Activated CD4-positive, alpha-beta memory T cell treated with anti-CD3 and anti-CD28 coated beads for 36 hours (primary cell): ENCODE measurements at places on chromosomes 12 and 14. TPM values are rescaled to one million over a fixed set of nuclear protein-coding genes. Genes with fewer than 3 reads are reported as not detected.
A peak's percentile ranks its signal among the peaks of the same experiment; 100 is the strongest.

GRCh38 chr12:114409852-114410600, 4.1 kb upstream of the TBX5 start:
- no peak for DNase-seq
- H3K4me3 ChIP-seq: no peak overlapping the region
- peaks cover 15% of the 10 kb centered on the region for H3K4me1 ChIP-seq
- H3K27me3 ChIP-seq: peaks cover 79% of the 10 kb centered on the region
- H3K27ac ChIP-seq: no peak overlapping the region

DNA sequence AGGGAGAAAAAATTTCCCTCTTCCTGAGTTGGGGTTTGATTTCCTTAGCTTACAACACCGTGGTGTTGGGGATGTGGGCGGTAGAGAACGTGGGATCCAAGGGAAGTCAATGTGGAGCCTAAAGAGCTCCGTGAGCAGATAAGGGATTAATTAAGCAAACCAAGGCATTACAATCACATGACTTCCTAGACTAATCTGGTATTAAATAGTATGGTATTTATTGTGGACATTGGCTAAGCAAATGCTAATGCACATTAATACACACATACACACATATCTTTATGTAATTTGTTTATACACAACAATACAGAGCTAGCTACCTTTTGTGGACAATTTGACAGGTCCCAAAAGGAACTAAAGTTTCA, 791 bp upstream of the RNF41 start:
- DNase-seq: no peak
- H3K4me3 ChIP-seq: peak overlapping the region; percentile 96
- peaks cover 33% of the 10 kb centered on the region for H3K4me1 ChIP-seq
- H3K27me3 ChIP-seq: no peaks in the 10 kb centered on the region

DNA sequence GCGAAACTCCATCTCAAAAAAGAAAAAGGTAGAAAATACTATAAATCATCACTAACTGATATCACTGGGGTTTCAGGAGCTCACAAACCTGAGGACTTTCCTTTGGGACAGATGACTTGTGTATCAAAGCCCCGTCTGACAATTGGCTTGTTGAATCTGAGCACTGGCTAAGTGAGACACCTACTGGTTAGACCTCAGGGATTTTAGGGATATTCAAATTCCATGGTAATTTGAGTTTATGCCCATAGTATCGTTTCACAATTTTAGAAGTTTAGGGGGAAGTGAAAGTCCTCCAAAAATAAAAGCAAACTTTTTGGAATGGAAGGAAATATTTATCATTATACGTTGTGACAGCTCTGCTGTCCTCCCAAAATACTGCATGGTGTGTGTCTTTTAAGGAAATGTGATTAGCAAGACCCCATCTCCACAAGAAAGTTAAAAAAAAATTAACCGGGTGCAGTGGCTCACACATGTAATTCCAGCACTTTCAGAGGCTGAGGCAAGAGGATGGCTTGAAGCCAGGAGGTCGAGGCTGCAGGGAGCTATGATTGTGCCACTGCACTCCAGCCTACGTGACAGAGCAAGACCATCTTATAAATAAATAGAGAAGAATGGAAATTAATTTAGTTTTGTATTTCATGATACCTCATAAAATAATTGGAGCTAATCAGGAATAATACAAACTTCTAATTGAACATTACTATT, 49.2 kb downstream of the FBXL14 start:
- DNase-seq: no peak
- no peaks in the 10 kb centered on the region for H3K4me1 ChIP-seq
- H3K36me3 ChIP-seq: no peaks in the 10 kb centered on the region
- no peak overlapping the region for H3K27ac ChIP-seq
- peaks cover 38% of the 10 kb centered on the region for H3K27me3 ChIP-seq

DNA sequence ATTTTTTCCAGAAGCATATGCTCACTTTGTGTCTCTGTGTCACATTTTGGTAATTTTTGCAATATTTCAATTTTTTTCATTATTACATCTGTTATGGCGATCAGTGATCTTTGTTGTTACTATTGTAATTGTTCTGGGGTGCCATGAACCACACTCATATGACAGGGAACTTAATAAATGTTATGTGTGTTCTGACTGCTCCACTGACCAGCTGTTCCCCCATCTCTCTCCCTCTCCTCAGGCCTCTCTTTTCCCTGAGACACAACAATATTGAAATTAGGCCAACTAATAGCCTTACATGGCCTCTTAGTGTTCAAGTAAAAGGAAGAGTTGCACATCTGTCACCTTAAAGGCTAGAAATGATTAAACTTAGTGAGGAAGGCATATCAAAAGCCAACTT, 46.0 kb downstream of the SCN8A start:
- no peak overlapping the region for H3K4me3 ChIP-seq
- DNase-seq: no peak
- no peak overlapping the region for H3K27ac ChIP-seq
- H3K27me3 ChIP-seq: peaks cover 3% of the 10 kb centered on the region

DNA sequence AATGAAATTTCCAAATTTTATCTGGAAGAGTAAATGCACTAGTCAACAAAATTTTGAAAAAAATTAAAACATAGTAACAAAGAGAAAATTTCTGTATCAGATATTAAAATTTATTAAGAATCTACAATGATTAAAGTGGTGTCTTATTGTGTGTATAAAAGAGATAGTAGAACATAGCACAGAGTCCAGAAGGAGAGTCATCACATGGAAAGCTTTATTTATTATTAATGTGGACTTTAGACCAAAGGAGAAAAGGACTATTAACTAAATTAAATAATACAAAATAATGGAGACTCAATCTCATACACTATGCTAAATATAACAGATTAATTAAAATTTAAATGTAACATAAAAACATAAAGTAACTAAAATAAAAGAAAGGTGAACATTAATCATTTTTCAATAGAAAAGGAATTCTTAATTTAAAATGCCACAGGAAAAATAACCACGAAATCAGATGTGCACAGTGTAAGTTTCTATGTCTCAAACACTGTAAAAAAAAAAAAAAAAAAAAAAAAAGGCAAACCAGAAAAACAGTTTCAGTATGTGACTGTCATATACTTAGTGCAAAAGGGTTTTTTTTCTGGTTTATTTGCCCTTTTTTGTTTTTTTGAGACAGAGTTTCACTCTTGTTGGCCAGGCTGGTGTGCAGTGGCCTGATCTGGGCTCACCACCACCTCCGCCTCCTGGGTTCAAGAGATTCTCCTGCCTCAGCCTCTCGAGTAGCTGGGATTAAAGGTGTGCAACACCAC, 95.4 kb downstream of the MYF5 start:
- no peak overlapping the region for H3K27ac ChIP-seq
- no peaks in the 10 kb centered on the region for H3K27me3 ChIP-seq
- H3K4me3 ChIP-seq: no peak overlapping the region
- H3K36me3 ChIP-seq: no peaks in the 10 kb centered on the region
- H3K4me1 ChIP-seq: no peaks in the 10 kb centered on the region
- no peak for DNase-seq

GRCh38 chr14:65301862-65302539, 110.5 kb upstream of the FUT8 start:
- no peaks in the 10 kb centered on the region for H3K36me3 ChIP-seq
- peaks cover 47% of the 10 kb centered on the region for H3K4me1 ChIP-seq
- DNase-seq: peak; percentile 37

GRCh38 chr14:77375973-77376770, 722 bp downstream of the TMED8 start:
- H3K36me3 ChIP-seq: peaks cover 20% of the 10 kb centered on the region
- H3K4me1 ChIP-seq: peaks cover 43% of the 10 kb centered on the region
- H3K27me3 ChIP-seq: no peaks in the 10 kb centered on the region
- H3K4me3 ChIP-seq: peak overlapping the region; percentile 92

GRCh38 chr14:53620317-53620716, 336.3 kb downstream of the BMP4 start:
- no peaks in the 10 kb centered on the region for H3K4me1 ChIP-seq
- no peak for DNase-seq
- H3K27ac ChIP-seq: no peak overlapping the region
- no peaks in the 10 kb centered on the region for H3K36me3 ChIP-seq
- no peak overlapping the region for H3K4me3 ChIP-seq

GRCh38 chr14:91005716-91006115, 54.7 kb downstream of the RPS6KA5 start:
- H3K27ac ChIP-seq: no peak overlapping the region
- DNase-seq: no peak
- H3K36me3 ChIP-seq: peaks cover 2% of the 10 kb centered on the region
- H3K27me3 ChIP-seq: no peaks in the 10 kb centered on the region

GRCh38 chr14:94952097-94952496, 182.2 kb upstream of the GSC start:
- H3K4me1 ChIP-seq: no peaks in the 10 kb centered on the region
- no peaks in the 10 kb centered on the region for H3K36me3 ChIP-seq
- no peak for DNase-seq
- peaks cover 4% of the 10 kb centered on the region for H3K27me3 ChIP-seq

GRCh38 chr12:14723763-14724162, 27.4 kb upstream of the GUCY2C start:
- no peaks in the 10 kb centered on the region for H3K4me1 ChIP-seq
- no peak overlapping the region for H3K4me3 ChIP-seq
- peak; percentile 65 for DNase-seq
- H3K27me3 ChIP-seq: peaks cover 2% of the 10 kb centered on the region

GRCh38 chr14:92584220-92584619, 70.6 kb downstream of the RIN3 start:
- H3K4me3 ChIP-seq: no peak overlapping the region
- DNase-seq: no peak

- H3K4me3 ChIP-seq: no peak overlapping the region
- no peak for DNase-seq
- no peak overlapping the region for H3K27ac ChIP-seq
- no peaks in the 10 kb centered on the region for H3K4me1 ChIP-seq
- no peaks in the 10 kb centered on the region for H3K27me3 ChIP-seq
Measured at GRCh38 chr12:67957383-67957782, 31.9 kb upstream of the IFNG-AS1 start.

DNA sequence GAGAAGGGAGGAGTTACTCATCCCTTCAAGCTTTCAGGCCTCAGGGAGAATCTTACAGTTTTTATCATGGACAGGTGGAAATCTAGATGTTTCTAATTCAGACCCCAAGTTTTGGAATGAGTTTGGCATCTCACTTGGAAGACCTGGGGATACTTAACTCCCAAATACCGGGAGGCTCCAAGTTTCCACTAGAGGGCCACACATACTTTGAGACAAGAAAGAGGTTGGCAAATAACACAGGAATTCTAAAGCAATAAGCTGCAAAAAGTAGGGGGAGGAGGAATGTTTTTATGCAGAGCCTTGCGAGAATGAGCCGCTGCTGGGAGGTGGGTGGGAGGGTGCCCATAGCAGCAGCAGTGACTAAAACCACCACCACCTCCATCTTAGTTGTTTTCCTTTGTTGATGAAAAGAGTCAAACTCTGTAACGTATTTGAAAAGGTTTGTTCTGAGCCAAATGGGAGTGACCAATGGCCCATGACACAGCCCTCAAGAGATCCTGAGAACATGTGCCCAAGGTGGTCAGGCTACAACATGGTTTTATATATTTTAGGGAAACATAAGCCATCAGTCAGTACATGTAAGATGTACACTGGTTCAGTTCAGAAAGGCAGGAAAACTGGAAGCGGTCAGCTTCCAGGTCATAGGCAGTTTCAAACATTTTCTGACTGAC, 34.2 kb upstream of the RNASE1 start:
- H3K27me3 ChIP-seq: no peaks in the 10 kb centered on the region
- no peaks in the 10 kb centered on the region for H3K36me3 ChIP-seq
- H3K4me1 ChIP-seq: no peaks in the 10 kb centered on the region
- H3K4me3 ChIP-seq: no peak overlapping the region

- H3K4me1 ChIP-seq: peaks cover 43% of the 10 kb centered on the region
- no peak overlapping the region for H3K27ac ChIP-seq
- DNase-seq: peak; percentile 55
- peak overlapping the region; percentile 9 for H3K4me3 ChIP-seq
- no peaks in the 10 kb centered on the region for H3K36me3 ChIP-seq
- H3K27me3 ChIP-seq: no peaks in the 10 kb centered on the region
Measured at GRCh38 chr12:51395283-51396230, 4.4 kb upstream of the GALNT6 start.

- H3K36me3 ChIP-seq: no peaks in the 10 kb centered on the region
- H3K4me3 ChIP-seq: no peak overlapping the region
- no peaks in the 10 kb centered on the region for H3K27me3 ChIP-seq
Measured at GRCh38 chr12:49503674-49504180, 35.1 kb upstream of the KCNH3 start.

- no peaks in the 10 kb centered on the region for H3K27me3 ChIP-seq
- no peaks in the 10 kb centered on the region for H3K4me1 ChIP-seq
- no peaks in the 10 kb centered on the region for H3K36me3 ChIP-seq
Measured at GRCh38 chr12:129339336-129339735, 486.1 kb downstream of the GLT1D1 start.

DNA sequence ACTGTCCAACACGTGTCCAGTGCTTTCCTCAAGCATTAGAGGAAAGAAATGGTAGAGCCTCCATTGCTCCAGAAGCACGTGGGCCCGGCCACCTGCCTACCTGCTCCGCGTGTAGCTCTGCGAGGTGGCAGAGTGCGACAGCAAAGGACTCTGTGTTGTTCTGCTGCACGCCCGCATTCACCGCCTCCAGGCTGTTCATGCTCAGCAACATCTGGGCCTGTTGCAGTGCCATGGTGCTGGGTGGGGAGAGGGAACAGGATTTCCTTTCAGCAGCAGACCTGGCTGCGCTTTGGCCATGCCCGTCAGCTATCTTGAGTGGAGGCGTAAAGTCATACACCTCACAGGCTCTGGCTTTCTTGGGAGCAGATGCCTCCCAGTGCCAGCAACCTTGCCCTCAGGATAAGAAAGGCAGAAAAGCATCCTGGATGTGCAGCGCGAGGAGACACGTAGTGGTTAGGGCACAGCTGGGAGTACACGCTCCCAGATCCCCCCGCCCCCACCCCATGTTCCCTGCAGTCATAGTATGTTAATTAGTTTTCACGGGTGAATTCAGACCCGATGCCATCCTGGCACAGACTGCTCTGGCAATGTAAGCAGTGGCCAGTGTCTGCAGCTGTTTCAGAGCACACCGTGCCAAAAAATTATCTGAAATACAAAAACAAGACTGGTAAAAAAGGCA, 25.1 kb downstream of the ANAPC5 start:
- H3K27ac ChIP-seq: no peak overlapping the region
- H3K4me3 ChIP-seq: no peak overlapping the region
- DNase-seq: no peak
- H3K36me3 ChIP-seq: peaks cover 48% of the 10 kb centered on the region
- no peaks in the 10 kb centered on the region for H3K4me1 ChIP-seq

The NGB gene
- not detected for total RNA-seq

The RCOR1 gene
- 14.3 TPM for total RNA-seq

The PPP4R4 gene
- total RNA-seq: 19.2 TPM

The KLRC4 gene
- total RNA-seq: not detected

The FAR2 gene
- 9.9 TPM for total RNA-seq

The PRPH gene
- not detected for total RNA-seq

The GPRC5A gene
- total RNA-seq: 0.07 TPM

The BCAT1 gene
- total RNA-seq: 17.6 TPM

The VDR gene
- 156 TPM for total RNA-seq

The IL22 gene
- 6.4 TPM for total RNA-seq

The HDAC7 gene
- 257 TPM for total RNA-seq

The GPR132 gene
- total RNA-seq: 34.2 TPM
